Stimulated activated CD8-positive, alpha-beta memory T cell treated with anti-CD3 and anti-CD28 coated beads, Interleukin-12 subunit alpha, Interleukin-12 subunit beta, amount 100 ng/mL, for 1 hour (primary cell): ENCODE measurements at places on chromosomes 5 and 9.

GRCh38 chr5:82164176-82164976 is 113.8 kb downstream of the RPS23 start:
- no peak for DNase-seq

GRCh38 chr9:106883626-106884190 is 20.7 kb downstream of the ZNF462 start:
- DNase-seq, result no peak

GRCh38 chr9:20227166-20227874 is 395.0 kb downstream of the MLLT3 start:
- DNase-seq, result no peak

GRCh38 chr5:123124859-123125595 is 36.0 kb downstream of the PRDM6 start:
- no peak for DNase-seq

GRCh38 chr5:3954633-3955032 is 359.0 kb downstream of the IRX1 start:
- DNase-seq, result no peak

DNA sequence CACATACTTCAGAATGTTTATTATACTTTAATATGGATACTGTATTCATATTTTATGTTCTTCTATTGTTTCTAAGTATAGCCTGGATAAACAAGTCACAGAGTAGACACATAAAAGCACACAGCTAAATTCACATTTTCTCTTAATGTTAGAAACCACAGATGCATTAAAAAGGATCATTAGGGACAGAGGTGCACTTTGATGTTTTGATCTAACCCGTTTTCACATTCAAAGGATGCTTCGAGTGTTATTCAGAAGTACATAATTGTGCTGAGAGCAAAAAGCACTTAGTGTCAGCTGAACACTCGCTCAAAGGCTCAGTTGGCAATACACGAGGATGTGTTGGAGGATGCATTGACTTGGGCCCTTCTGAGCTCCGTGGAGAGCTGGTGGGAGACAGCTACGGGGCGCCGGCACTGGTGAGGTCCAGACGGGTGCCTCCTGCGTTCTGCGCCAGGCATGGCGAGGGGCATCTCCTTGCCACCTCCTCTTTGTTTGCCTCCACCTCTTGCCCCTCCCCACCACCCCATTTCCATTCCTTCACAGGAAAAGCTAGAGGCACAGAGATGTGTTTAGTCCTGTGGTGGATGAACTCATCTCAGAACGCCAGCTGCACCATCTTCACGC is 35.5 kb downstream of the MED10 start:
- DNase-seq, result no peak

- no peak for DNase-seq
Observed at GRCh38 chr5:90131383-90132133, 278.0 kb downstream of the CETN3 start.
